T follicular helper cell (primary cell): ENCODE measurements at places on chromosomes 11 and 22.

- DNase-seq: no peak
Observed at GRCh38 chr11:112300094-112300786, 39.6 kb upstream of the PLET1 start.

- DNase-seq: peak; percentile 63
Observed at GRCh38 chr11:35247428-35247827, 108.5 kb downstream of the CD44 start.

DNA sequence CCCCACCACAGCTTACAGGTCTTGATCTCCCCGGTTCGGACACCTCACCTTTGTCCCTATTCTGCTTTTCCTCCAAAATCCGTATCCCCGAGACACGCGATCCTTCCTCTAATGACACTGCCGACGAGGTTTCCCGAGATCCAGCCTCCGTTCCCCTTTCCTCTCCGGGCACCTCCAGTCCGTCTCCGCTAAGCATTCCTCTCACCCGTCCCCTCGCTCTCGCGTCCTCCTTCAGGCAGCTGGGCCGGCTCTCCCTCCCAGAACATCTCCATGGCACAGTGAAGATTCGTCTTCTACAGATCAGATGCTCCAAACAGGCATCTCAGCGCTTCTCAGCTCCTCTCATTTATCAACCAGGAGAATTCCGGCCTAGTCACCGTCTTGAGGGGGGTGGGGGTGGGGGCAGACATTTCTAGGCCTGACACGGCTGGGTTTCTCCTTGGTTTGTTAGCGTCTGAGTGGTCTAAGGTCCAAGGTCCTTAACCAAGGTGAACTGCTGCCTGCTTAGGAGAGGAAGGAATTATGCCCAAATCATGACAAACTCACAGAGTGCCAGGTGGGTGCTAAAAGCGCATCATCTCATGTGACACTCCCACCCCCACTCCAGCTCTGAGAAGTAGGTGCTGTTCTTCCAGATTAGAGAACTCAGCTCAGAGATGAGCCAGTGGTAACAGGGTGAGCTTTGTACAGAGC, at the start of gene SPTBN2:
Gene SPTBN2 (minus strand): TSS at position 524 of the 693 bp plus-strand sequence. CDS start 7,976 bp downstream, outside the sequence.
- DNase-seq: no peak

- no peak for DNase-seq
Observed at GRCh38 chr11:88520391-88520790, 182.9 kb upstream of the CTSC start.

GRCh38 chr22:37701141-37701786, 4.4 kb downstream of the TRIOBP start:
- DNase-seq: no peak

DNA sequence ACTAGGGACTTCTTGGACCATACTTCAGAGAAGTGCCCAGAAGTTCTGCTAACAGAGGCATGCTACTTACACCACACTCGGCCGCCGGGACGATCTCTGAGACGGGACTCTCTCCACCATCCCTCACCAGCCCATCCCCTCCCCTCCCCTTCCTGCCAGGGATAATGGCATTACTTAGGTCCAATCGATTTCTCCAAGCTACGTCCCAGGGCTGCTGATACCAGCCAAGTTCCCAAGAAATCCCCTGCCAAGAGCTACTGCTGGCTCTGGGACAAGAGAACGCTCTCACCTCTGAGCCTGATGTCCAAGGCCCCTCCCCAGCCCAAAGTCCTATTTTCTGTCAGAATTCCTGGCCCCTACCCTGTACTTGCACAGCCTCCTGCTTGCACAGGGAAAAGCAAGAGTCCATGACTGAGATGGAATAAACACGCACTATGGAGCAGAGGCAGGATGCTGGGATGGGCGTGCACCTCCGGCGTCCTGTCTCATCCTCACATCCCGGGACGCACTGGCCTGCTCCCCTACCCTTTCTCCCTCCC, 42.7 kb downstream of the GDPD5 start:
- no peak for DNase-seq

GRCh38 chr11:7692426-7692825, 13.9 kb downstream of the OVCH2 start:
- DNase-seq: no peak

GRCh38 chr22:31081963-31082605, 966 bp downstream of the SMTN start:
- DNase-seq: no peak

DNA sequence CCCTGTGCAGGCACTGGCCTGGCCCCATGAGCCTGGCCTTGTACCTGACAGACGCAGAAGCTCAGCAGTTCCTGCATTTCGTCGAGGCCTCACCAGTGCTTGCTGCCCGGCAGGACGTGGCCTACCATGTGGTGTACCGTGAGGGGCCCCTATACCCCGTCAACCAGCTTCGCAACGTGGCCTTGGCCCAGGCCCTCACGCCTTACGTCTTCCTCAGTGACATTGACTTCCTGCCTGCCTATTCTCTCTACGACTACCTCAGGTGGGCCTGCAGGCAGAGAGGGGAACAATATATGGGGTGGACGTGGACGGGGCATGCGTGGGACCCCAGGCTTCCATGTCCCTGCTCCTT, 4.9 kb downstream of the LARGE2 start:
- no peak for DNase-seq

DNA sequence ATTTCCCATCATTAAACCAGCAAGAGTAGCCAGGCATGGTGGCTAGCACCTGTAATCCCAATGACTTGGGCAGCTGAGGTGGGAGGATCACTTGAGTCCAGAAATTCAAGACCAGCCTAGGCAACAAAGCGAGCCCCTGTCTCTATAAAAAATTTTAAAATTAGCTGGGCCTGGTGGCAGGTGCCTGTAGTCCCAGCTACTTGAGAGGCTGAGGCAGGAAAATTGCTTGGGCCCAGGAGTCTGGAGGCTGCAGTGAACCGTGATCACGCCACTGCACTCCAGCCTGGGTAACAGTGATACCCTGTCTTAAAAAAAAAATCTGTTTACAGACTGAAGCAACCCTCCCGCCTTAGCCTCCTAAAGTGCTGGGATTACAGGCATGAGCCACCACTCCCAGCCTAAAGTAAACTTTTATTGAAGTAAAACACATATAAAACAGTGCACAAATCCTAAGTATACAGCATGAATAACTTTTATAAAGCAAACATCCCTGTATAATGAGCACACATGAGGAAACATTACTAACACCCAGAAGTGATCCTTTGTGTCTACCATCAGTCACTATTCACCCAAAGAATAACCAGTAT, 12.6 kb downstream of the UCP3 start:
- no peak for DNase-seq

GRCh38 chr11:97363331-97363730, 973.5 kb downstream of the JRKL start:
- DNase-seq: no peak

DNA sequence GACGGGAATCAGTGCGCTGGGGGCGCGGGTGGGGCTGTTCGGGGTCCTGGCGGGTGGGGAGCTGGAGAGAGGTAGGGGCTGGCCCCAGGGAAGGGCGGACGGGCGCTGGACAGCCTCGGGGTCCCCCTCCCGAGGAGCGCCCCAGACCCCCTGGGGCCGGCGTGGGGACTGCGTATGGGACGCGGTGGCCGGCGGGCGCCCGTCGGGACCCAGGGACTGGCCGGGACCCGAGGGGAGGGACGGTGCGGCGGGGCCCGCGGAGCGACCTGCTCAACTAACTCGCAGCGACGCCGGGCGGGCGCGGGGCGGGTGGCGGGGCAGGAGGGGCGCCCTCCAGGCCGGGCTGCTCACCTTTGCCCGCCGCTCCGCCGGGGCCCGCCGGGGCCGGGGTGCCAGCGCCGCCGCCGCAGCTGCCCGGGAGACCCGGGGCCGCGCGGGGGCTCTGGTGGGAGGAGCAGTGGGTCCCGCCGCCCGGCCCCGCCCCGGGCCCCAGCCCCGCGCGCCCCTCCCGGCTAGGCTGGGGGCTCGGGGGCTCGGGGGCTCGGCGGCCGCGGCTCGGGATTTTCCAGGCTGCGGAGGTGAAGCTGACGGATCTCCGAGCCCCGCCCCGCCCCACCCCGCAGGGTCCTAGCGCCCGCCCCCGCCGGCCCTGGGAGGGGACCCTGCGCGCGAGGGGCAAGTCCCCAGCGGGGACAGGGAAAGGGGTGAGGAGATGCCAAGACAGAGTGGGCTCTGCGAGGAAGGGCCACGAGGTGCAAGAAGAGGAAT, 12.3 kb downstream of the STARD10 start:
- peak; percentile 47 for DNase-seq

DNA sequence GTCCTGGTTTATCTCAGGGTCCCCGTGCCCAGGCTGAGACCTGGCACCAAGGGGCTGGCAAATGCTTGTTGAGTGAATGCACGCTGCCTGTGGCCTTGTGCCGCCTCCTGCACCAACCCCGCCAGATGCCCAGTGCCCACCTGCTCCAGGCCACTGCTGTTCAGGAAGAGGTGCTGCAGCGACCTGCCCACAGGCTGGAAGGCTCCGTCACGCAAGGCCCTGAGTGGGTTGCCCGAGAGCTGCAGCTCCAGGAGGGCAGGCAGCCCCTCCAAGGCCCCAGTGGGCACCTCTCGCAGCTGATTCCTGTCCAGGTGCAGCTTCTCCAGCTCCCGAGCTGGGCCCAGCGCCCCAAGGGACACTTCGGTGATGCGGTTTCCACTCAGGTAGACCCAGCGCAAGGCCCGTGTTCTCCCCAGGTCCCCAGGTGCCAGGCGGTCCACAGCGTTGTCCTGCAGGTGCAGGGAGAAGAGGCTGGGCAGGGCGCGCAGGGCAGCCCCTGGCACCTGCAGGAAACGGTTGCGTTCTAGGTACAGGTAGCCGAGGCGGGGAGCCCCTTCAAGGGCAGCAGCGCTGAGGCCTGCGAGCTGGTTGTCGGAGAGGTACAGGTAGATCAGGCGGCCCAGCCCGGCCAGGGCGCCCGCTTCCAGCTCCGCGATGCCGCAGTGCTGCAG, 3.6 kb downstream of the CHADL start:
- DNase-seq: no peak

DNA sequence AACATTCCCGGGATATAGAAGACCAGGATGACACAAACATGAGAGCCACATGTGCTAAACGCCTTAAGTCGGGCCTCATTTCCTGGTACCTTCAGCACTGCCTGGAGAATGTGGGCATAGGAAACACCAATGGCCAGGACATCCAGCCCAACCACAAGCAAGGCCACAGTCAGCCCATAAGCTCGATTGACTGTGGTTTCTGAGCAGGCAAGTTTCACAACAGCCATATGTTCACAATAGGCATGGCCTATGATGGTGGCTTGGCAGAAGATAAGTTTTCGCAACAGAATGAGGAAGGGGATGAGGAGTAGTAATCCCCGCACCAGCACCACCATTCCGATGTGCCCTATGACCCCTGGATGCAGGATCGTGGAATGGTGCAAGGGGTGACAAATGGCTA, 26.9 kb upstream of the OR56A1 start:
- DNase-seq: no peak

DNA sequence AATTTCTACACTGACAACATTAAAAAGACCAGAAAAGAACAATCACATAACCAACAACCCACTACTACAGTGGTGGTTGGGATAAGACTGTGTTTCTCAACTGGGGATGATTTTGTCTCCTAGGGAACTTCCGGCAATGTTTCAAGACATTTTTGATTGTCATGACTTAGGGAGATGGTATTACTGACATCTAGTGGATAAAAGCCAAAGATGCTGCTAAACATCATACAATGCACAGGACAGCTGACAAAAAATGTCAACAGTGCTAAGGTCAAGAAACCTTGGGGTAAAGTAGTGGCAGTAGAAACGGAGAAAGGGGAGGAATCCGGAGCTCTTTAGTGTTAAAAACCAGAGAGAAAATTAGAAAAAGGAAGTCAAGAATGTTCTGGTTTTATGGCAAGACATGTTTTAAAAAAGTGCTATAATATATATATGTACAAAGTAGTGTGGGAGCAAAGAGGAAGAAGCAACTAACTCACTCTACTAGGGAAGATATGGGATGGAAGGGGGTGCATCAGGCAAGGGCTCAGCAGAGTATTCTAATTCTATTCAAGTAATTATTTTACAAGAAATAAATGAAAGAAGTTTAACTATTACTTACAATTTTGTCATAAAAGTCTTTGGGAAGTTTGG, 37.2 kb downstream of the CKAP5 start:
- no peak for DNase-seq

- DNase-seq: no peak
Observed at GRCh38 chr11:79520086-79520485, 79.3 kb upstream of the TENM4 start.

DNA sequence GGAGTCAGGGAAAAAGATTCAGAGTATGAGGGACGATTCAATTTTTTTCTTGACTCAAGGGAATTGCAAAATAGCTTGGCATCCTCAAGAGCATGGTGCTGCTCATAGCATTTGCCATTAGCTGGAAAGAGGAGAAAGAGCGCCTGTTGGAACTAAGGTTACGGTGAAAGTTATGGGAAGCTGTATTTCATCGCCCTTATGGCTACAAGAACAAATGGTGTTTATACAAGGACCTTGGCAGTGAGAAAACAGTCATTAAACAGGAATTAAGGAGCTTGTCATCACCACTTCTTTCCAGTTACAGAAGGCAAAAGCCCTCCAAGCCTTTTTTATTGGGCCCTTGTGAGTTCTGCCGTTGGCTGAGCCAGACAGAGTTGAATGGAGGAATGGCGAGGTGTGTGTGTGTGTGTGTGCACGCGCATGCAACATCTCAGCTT, 74.2 kb downstream of the ALX4 start:
- DNase-seq: no peak

- no peak for DNase-seq
Observed at GRCh38 chr11:18608376-18608775, 8.8 kb downstream of the MISFA start.

GRCh38 chr11:125398475-125398874, 97.6 kb downstream of the FEZ1 start:
- DNase-seq: no peak

GRCh38 chr11:27795955-27796861, 96.0 kb upstream of the BDNF start:
- no peak for DNase-seq

DNA sequence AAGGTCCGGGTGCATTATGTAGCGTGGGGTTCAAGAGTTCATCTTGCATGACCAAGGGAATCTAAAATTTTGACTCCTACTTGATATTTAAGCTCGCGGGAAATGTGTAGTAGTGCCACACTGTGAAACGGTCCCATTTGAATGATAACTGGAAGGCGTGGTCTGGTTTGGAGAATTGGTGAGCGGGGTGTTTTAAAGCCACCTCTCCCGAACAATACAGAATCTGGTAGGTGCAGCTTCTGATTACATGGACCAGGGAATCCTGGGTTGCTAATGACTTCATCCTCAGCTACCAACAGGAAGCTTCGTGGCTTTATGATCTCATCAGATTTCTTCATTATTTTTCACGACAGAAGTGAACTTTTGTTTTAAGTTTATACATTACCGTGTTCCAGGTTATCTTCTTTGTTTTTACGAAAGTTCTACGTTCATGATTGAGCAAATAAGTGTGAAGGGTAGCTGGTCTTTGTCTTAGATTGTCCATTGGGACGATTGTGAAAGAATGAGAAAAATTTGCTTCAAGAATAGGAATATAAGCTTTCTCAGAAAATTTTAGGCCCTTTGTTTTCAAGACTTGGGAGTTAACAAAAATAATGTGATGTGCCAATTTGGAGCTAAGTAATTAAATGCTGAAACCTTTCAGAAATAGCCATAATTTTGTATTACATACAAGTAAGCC, 1.7 kb downstream of the QSER1 start:
- peak; percentile 39 for DNase-seq

GRCh38 chr22:45528046-45528445, 25.4 kb downstream of the FBLN1 start:
- DNase-seq: no peak
